ENCODE measurements at places on chromosomes 12 and 14. TPM values are rescaled to one million over a fixed set of nuclear protein-coding genes. Genes with fewer than 3 reads are reported as not detected.

TAC3 gene
- total RNA-seq = not detected

STYK1 gene
- total RNA-seq = 0.84 TPM

SLC25A47 gene
- not detected for total RNA-seq

BDKRB2 gene
- 15.9 TPM for total RNA-seq

TAS2R19 gene
- 0.24 TPM for total RNA-seq

MSI1 gene
- total RNA-seq = not detected

PPFIA2 gene
- 0.20 TPM for total RNA-seq

AQP2 gene
- total RNA-seq = not detected

SEC23A gene
- total RNA-seq = 136 TPM

TMEM253 gene
- total RNA-seq = not detected

PTCSC3 gene
- total RNA-seq = not detected

OTX2 gene
- total RNA-seq = not detected

TUNAR gene
- not detected for total RNA-seq

TPH2 gene
- total RNA-seq = not detected

Measured in RPMI7951 (cell line).